Kasumi-1 (cell line): ENCODE measurements at places on chromosomes 3 and 15.

- no peak for DNase-seq
Observed at GRCh38 chr3:141853081-141853601, 23.3 kb upstream of the ATP1B3 start.

DNA sequence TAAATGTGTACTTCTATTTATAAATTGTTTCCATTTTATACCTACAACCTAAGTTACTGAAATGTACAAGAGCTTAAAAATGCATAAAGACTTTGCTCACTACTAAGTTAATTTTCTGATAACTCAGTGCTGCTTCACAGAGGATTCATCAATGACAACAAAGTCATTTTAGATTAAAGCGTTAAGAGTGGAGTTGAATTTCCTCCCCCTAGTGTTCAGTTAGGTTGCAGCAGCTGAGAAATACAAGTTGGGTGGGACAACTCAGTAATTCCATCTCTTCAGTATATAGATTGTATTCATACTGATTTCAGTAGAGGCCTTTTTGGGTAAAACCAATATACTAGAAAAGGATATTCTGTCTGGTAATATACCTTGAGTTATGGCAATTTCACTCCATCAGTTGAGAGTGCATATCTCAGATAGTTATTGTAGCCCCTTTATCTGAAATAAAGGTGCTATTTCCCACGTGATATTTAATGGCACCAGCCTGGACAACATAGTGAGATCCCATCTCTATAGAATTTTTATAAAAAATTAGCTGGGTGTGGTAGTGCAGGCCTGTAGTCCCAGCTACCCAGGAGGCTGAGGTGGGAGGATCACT is 6.9 kb upstream of the RPL35A start:
- DNase-seq = peak; percentile 77

- DNase-seq = peak; percentile 16
Observed at GRCh38 chr3:32498252-32498651, 4.4 kb downstream of the CMTM6 start.

DNA sequence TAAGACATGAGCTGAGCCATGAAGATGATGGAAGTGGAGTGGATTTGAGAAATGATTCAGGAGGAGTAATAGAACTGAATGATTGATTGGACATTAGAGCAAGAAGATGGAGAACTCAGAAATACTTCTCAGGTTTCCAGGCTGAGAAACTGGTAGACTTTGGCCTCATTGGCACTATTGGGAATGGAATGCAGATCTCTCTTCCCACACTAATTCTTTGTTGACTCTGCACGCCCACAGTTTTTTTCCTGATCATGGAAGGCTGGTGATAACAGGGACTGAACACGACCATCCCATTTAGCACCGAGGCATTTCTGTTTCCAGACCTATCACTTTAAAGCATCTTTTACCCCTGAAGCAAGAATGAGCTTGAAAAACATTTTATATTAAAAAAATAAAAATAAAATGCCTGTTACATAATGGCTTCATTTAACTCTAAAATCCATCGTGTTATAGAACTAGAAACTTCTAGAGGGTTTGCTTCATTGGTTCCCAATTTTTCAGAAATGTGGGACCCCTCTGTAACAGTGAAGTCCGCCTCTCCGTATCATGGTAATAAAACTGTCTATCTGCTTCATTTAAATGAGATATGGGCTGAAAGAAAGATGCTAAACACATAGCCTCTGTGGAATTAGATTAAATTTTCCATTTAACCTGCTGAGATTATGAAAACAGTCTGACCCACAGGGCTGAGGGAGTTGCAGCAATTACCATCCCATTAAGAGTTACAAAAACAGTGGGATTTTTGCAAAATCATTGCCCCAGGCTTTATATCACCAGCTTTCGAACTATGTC is 562.0 kb upstream of the CFAP20DC start:
- DNase-seq = no peak

GRCh38 chr15:100265641-100266035 is 76.1 kb downstream of the ADAMTS17 start:
- DNase-seq = no peak

DNA sequence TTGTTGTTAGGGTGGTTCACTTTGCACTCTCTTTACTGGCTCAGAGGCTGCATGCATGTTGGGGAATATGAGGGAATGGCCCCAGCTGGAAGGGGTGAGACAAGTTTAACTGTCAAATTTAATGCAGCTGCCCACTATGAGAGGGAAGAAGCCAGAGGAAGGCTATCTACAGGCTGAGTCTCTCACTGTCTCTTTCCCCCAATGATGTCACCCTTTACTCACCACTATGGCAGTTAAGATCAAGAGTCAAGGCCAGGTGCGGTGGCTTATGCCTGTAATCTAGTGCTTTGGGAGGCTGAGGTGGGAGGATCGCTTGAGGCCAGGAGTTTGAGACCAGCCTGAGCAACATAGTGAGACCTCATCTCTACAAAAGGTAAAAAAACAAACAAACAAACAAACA is 12.2 kb upstream of the RBMS3 start:
- no peak for DNase-seq

- DNase-seq = no peak
Observed at GRCh38 chr15:48754011-48754410, 56.9 kb downstream of the CEP152 start.

DNA sequence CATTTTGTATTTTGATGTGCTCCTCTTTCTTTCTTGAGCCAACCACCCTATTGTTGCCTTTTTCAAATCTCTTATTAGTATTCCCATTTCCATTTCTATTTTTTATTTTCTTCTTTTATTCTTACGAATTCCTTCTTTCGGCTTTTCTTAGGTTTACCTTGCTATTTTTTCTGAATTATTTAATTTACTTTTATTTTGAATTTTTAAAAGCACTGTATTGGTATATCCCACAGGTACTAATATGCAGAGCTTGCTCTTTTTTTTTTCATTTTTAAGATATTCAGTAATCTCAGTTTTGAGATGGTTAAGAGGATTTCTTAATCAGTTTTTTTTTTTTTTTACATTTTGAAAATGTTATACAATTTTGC is 18.4 kb upstream of the MCF2L2 start:
- DNase-seq = no peak

DNA sequence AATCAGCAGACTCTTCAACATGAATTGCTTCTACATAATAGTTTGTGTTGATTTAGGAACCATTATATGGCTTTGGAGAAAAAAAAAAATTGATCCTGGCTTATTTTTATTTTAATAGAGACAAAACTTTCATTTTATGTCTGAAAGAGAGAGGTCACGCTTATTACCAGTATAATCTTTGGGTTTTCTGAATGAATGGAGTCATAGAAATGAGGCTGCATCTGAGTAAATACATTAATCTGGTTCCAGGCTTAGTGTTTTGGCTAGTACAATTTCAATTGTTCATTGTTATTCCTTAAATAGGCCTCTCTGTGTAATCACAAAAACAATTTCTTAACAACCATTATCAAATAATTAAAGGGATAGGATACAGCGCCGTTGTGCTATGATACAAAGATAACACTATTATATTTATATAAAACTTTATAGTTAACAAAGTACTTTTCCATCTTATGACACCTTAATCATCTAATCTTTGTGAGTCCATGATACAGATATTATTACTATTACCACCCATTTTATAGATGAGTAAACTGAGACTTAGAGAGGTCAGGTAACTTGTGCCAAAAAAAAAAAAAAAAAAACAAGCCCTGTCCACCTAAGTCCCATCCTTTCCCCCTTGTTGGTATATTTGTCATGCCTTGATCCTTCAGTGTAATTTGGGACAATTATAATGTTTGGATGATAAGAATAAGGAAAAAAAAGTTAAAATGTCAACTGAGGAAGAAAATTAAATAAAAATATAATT is 41.8 kb upstream of the GOLM2 start:
- no peak for DNase-seq

GRCh38 chr3:62809369-62809768 is 65.8 kb downstream of the CADPS start:
- no peak for DNase-seq

DNA sequence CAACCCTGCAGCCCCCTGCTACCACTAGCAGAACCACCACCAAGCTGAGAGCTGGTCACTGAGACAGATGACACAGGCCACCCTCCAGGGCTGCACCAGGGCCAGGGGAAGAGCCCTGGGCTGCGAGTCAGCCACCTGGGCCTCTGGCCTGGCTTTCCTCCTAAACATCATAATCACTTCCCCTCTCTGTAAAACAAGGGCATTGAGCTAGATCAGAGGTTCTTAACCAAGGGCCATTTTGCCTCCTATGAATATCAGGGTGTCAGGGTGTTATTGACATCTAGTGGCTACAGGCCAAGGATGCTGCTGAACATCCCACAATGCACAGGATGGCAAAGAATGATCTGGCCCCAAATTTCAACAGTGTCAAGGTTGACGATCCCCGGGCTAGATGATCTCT is 25.2 kb downstream of the TLE3 start:
- no peak for DNase-seq

DNA sequence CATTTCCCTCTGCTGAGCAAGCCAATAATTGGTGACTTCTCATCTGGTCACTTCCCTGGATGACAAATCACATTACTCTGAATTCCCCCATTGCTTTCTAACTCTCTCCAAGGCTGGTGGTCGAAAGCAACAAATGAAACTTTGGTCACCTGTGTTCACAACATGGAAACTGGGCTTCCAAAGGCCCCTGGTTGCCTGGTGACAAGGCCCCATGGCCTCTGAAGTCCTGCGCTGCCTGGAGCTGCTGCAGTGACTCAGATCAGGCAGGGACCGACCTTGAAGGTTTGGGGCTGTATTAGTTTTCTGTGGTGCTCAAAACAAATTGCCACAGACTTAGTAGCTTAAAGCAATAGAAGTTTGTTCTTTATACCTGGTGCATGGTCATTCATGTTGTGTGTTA is 345.3 kb downstream of the WDR72 start:
- DNase-seq = no peak

- no peak for DNase-seq
Observed at GRCh38 chr15:32763295-32763694, 45.5 kb downstream of the GREM1 start.

GRCh38 chr15:63225381-63225780 is 36.0 kb downstream of the RAB8B start:
- no peak for DNase-seq

DNA sequence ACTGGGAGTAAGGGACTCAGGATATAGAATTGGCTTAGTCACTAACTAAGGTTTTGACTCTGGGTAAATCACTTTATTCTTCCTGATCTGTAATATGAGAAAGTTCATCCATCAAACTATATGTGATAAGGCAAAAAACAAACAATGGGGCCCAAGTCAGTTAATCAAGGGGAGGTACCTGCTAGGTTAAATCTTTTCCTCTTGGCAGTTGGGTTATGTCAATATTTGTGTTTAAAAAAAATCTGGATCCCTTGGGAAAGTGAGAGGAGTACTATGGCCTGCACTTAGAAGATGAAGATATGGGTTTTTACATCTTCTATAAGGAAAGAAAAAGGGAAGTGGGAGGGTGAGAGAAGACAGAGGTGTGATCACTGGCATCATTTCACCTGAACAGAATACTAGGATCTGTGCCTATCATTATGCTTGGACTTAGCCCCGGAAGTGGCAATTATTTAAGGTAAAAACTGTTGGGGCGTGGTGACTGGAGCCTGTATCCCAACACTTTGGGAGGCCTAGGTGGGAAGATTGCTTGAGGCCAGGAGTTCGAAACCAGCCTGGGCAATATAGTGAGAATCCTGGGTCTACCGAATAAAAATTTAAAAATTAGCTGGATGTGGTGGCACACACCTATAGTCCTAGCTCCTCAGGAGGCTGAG is 2.8 kb upstream of the SLC28A2 start:
- DNase-seq = no peak

- DNase-seq = no peak
Observed at GRCh38 chr3:87461036-87461435, 184.7 kb upstream of the POU1F1 start.

GRCh38 chr15:99180086-99180963 is 69.1 kb downstream of the TTC23 start:
- DNase-seq = no peak

DNA sequence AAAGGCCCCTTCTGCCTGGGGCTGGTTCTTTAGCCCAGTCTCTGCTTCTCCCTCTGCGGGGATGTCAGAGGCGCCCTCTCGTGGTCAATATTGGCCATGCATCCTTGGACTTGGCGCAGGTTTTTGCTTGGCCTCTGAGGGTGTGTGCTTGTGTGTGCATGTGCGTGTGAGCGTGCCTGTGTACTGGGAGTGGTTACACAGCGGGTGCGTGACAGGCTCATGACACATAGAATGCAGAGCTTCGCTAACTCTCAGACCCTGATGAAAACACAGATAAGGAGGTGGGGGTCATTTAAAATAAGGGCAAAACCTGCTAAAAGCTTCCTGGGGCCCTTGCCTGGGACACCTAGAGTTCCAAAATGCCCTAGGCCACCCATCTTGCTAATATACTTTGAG is 160.9 kb downstream of the SMAD6 start:
- peak; percentile 77 for DNase-seq

GRCh38 chr3:13621381-13622221 is 72.7 kb downstream of the FBLN2 start:
- no peak for DNase-seq

GRCh38 chr3:126316031-126316461 is 41.2 kb downstream of the KLF15 start:
- no peak for DNase-seq

- no peak for DNase-seq
Observed at GRCh38 chr15:93929375-93930094, 301.8 kb upstream of the MCTP2 start.

DNA sequence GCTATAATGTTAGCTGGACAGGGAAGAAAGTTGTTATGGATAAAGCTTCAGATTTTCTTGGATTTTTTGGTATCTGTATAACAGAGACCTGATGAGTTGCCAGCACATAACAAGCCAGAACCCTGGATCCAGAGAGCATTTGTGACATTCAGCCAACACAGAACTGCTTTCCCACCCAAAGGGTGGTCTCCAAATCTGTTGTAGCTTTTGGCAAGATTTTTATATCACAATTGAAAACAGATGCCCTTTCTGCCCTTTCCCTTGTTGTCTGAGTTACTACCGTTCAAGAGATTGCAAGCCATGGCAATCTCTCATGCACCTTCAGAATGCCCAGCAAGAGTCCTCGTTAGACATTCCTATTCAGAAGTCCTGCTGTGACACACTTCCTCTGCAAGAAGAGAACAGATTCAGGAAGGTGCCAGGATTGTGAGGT is 107.6 kb upstream of the FGF7 start:
- no peak for DNase-seq

DNA sequence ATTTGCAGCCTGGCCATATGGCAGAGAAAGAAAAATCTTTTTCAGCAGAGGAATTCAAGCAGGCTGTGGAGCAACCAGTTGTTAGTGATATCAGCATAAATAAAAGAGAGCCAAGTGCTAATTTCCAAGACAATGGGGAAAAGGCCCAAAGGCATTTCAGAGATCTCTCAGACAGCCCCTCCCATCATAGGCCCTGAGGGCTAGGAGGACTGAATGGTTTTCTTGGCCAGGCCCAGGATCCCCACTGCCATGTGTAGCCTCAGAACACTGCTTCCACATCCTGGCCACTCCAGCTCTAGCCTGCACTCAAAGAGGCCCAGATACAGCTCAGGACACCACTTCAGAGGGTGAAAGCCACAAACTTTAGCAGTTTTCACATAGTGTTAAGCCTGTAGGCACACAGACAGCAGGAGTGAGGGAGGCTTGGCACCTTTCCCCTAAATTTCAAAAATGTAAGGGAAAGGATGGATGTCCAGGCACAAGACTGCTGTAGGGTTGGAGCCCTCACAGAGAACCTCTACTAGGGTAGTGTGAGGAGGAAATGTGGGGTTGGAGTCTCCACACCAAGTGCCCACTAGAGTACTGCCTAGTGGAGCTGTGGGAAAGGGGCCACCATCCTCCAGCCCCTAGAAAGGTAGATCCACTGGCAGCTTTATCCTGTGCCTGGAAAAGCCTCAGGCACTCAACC is 191.4 kb downstream of the TBL1XR1 start:
- no peak for DNase-seq
